ENCODE measurements at places on chromosomes 12 and 14. TPM values are rescaled to one million over a fixed set of nuclear protein-coding genes. Genes with fewer than 3 reads are reported as not detected.

The SLC5A8 gene
- not detected for total RNA-seq

The TAS2R42 gene
- not detected for total RNA-seq

The B3GNT4 gene
- 0.09 TPM for total RNA-seq

The DIO3 gene
- under 0.01 TPM for total RNA-seq

The MMP19 gene
- 5.9 TPM for total RNA-seq

The ABCC9 gene
- total RNA-seq = 10.7 TPM

The KERA gene
- total RNA-seq = not detected

The CLEC4D gene
- total RNA-seq = not detected

The PLBD1 gene
- 1.1 TPM for total RNA-seq

The TAS2R10 gene
- total RNA-seq = 0.71 TPM

The CELA1 gene
- total RNA-seq = not detected

The KRT6A gene
- 22.8 TPM for total RNA-seq

The HOXC12 gene
- total RNA-seq = not detected

The DHRS2 gene
- total RNA-seq = 0.28 TPM

The SCNN1A gene
- total RNA-seq = 0.37 TPM

The GNPTAB gene
- 28.2 TPM for total RNA-seq

The B4GALNT1 gene
- total RNA-seq = 0.55 TPM

The PLA2G1B gene
- not detected for total RNA-seq

The TGM1 gene
- total RNA-seq = 1.6 TPM

Data from smooth muscle cell of bladder (primary cell).